Endothelial cell of coronary artery (primary cell): ENCODE measurements at places on chromosomes 1 and 21. TPM values are rescaled to one million over a fixed set of nuclear protein-coding genes. Genes with fewer than 3 reads are reported as not detected.

Gene ST7L
- 14.2 and 15.4 TPM in 2 replicates for total RNA-seq

Gene TCHH
- total RNA-seq, result under 0.01 TPM in 1 of 2 replicates, not detected in the other

Gene WRAP73
- total RNA-seq, result 19.3 and 20.3 TPM in 2 replicates

Gene OR11L1
- not detected in 2 replicates for total RNA-seq

Gene RGS5
- total RNA-seq, result 52.7 and 53.4 TPM in 2 replicates

Gene NBPF10
- 0.81 and 1.5 TPM in 2 replicates for total RNA-seq

Gene TMEM82
- not detected in 2 replicates for total RNA-seq

Gene TMEM240
- total RNA-seq, result 2.8 and 3.1 TPM in 2 replicates

Gene HAO2
- not detected in 2 replicates for total RNA-seq

Gene L1TD1
- total RNA-seq, result not detected in 2 replicates

Gene TRMT1L
- total RNA-seq, result 16.7 and 17.4 TPM in 2 replicates

Gene CFHR5
- total RNA-seq, result not detected in 2 replicates

Gene RNU1-2
- total RNA-seq, result 2,685 and 5,329 TPM in 2 replicates

Gene FNDC5
- 0.19 and 0.27 TPM in 2 replicates for total RNA-seq

Gene TSPAN1
- 0.45 and 0.56 TPM in 2 replicates for total RNA-seq

Gene EPHA2
- total RNA-seq, result 110 and 142 TPM in 2 replicates

Gene LCE1C
- total RNA-seq, result not detected in 2 replicates

Gene ADGRB2
- total RNA-seq, result 0.85 and 1.2 TPM in 2 replicates

Gene UQCRHL
- 13.7 and 14.3 TPM in 2 replicates for total RNA-seq

Gene OR2L2
- total RNA-seq, result not detected in 2 replicates

Gene OLFML3
- total RNA-seq, result 0.28 and 0.45 TPM in 2 replicates

Gene TDRD5
- total RNA-seq, result not detected in 2 replicates

Gene CHI3L1
- 0.09 TPM in 1 of 2 replicates, not detected in the other for total RNA-seq

Gene NEGR1
- 4.2 and 4.8 TPM in 2 replicates for total RNA-seq

Gene PKP1
- total RNA-seq, result 0.19 TPM in 1 of 2 replicates, not detected in the other

Gene S100A7
- not detected in 2 replicates for total RNA-seq

Gene EXO1
- 4.8 and 10.6 TPM in 2 replicates for total RNA-seq

Gene C1QC
- total RNA-seq, result not detected in 2 replicates

Gene RGS13
- total RNA-seq, result not detected in 2 replicates

Gene GBP6
- not detected in 2 replicates for total RNA-seq

Gene UBE2G2
- total RNA-seq, result 76.3 and 103 TPM in 2 replicates

Gene FAM167B
- total RNA-seq, result 1.7 and 9.8 TPM in 2 replicates

Gene ANKRD45
- 0.36 TPM in 1 of 2 replicates, not detected in the other for total RNA-seq

Gene RCC1
- 70.4 and 72.7 TPM in 2 replicates for total RNA-seq

Gene FBXO2
- total RNA-seq, result 0.66 and 0.72 TPM in 2 replicates

Gene KRTAP12-2
- not detected in 2 replicates for total RNA-seq

Gene LHX8
- not detected in 2 replicates for total RNA-seq

Gene PPM1J
- 0.63 and 0.85 TPM in 2 replicates for total RNA-seq

Gene CDC42SE1
- total RNA-seq, result 56.3 and 58.8 TPM in 2 replicates

Gene CDK18
- total RNA-seq, result 0.09 and 0.94 TPM in 2 replicates

Gene FCRL1
- total RNA-seq, result not detected in 2 replicates

Gene CAPN9
- total RNA-seq, result not detected in 2 replicates

Gene ACBD3
- total RNA-seq, result 39.8 and 46.8 TPM in 2 replicates

Gene PLPP3
- total RNA-seq, result 17.1 and 58.2 TPM in 2 replicates

Gene PLXNA2
- 69.5 and 73.7 TPM in 2 replicates for total RNA-seq

Gene FALEC
- total RNA-seq, result 0.63 TPM in 1 of 2 replicates, not detected in the other

Gene SLC16A4
- 3.7 and 6.0 TPM in 2 replicates for total RNA-seq

Gene TMEM35B
- total RNA-seq, result 14.6 and 18.4 TPM in 2 replicates

Gene RGL1
- 12.9 and 18.4 TPM in 2 replicates for total RNA-seq

Gene C8B
- total RNA-seq, result not detected in 2 replicates

Gene NTMT2
- total RNA-seq, result not detected in 2 replicates

Gene PGLYRP4
- total RNA-seq, result not detected in 2 replicates
